ENCODE measurements at places on chromosomes 5 and 9. TPM values are rescaled to one million over a fixed set of nuclear protein-coding genes. Genes with fewer than 3 reads are reported as not detected.

PCDH12 gene
- total RNA-seq: 10.6 TPM

LRRTM2 gene
- 0.07 TPM for total RNA-seq

FOXD4 gene
- total RNA-seq: not detected

TPRN gene
- total RNA-seq: 26.8 TPM

C5orf58 gene
- not detected for total RNA-seq

TMC1 gene
- 0.67 TPM for total RNA-seq

WNK2 gene
- 224 TPM for total RNA-seq

FOXD1 gene
- not detected for total RNA-seq

ANKRD31 gene
- total RNA-seq: 0.05 TPM

ANGPTL2 gene
- 59.2 TPM for total RNA-seq

PCDHGC5 gene
- 2.7 TPM for total RNA-seq
